Fibroblast of skin of left biceps (primary cell): ENCODE measurements at places on chromosomes 6 and 20.

GRCh38 chr20:56440346-56441007 is 27.9 kb upstream of the RTF2 start:
- DNase-seq = no peak

- DNase-seq = no peak
Measured at GRCh38 chr6:104702126-104702841, 157.4 kb downstream of the HACE1 start.

DNA sequence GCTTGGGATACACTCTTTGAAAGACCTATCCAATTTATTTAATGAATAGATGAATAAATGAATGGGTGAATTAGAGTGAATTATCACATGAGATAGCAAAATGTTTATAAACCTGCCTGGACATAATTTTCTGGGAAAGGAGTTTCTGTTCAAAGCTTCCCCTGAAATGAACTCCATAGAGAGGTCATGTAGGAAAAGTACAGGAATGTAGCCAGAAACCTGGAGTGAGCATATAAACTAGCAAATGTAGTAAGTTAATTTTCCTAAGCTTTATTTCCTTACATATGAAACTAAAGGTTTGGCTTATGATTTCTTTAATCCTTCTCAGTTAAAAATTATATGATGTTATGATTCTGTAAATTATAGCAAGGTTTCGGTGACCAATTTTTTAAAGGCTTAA is 380.3 kb upstream of the RSPO3 start:
- no peak for DNase-seq

- DNase-seq = peak; percentile 76
Measured at GRCh38 chr6:78909391-78909790, 42.0 kb downstream of the IRAK1BP1 start.

DNA sequence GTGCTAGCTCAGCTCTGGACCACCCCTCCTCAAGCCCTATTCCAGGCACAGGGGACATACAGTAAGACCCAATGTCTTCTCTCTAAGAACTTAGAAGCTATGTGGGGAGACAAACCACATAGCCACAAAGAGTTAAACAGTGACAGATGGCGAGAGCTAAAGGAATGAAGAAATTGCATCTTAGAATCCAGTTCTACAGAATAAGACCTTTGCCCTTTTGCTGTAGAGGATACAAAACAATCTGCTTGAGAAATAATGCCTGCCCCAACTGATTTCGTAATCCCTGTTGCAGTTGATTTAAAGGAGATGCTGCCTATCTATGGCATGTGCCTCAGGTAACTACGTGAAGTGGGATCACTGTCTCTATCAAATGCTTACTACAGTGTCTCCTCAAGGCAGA is 31.2 kb downstream of the TNFRSF21 start:
- DNase-seq = peak; percentile 6

DNA sequence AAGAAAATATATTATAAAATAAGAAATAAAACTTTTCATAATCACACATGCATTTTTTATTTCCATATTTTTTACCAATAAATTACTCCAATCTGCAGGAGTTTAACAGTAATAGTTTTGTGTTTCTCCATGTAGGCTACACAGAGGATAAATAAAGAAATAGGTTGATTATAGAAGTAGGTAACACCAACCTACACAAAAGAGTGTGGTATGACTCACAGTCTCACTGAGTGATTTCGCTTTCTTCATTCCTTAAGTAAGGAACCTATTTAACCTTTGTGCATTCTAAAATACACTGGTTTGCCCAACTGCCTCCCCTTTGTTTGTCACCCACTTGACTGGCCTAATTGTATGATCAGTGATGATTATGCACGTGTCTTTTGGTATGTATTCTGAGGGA is 244.2 kb upstream of the RIMS1 start:
- DNase-seq = no peak

DNA sequence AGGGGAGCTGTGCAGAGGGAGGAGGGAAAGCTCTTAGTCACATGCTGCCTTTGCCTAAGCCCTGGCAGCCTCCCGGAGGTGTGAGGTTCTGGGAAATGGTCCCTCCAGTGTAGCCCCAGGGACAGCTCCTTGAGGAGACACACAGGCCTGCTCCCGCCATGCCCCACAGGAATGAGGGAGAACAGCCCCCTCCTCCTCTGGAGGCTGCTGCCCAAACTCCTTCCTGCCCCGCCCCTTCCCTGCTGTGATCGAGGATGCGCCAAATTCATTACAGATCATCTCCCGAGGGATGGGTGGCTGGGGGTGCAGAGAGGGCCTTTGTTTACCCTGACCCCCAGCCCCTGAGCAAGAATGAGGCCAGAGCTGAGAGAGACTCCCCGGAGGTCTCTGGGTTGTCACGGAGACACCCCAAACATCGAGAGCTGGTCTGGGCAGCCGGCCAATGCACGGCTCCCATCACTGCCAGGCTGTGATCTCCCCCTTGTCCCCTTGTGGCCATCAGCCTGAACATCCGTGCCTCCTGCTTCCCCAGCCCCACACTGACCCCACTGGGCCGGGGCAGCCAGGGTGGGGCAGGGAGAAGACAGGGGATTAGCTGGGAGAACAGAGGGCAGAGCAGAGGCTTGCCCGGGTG is 8.4 kb downstream of the CYP21A2 start:
- no peak for DNase-seq

DNA sequence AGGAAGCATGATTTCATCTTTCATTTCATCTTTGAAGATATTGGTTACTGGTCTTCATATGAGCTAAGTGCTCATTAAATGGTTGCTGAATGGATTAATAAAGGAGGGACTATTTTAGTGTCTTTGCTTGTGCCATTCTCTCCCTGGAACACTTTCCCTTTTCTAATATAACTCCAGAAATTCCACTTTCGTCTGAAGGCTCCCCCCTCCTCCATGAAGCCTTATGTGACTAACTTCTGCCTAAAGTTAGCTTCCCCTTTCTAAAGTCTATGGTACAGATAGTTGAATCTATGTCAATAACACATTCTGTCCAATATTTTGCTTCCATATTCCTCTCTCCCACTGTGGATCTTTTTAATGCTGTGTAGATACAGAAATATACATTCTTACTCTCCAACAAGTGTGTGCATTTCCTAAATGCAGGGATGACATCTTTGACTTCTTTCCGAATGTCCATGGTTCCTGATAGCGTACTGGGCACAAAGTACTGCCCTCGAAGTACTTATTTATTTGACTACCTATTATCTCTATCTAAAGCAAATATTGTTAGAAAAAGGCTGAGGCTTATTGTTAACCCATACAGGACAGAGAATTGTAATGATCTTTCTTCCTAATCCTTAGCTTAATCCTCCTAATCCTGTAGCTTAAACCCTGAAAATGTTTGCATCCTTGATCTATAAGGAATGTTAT is 84.7 kb upstream of the ELOVL5 start:
- no peak for DNase-seq

GRCh38 chr6:46367354-46368168 is 123.7 kb downstream of the RCAN2 start:
- DNase-seq = no peak

DNA sequence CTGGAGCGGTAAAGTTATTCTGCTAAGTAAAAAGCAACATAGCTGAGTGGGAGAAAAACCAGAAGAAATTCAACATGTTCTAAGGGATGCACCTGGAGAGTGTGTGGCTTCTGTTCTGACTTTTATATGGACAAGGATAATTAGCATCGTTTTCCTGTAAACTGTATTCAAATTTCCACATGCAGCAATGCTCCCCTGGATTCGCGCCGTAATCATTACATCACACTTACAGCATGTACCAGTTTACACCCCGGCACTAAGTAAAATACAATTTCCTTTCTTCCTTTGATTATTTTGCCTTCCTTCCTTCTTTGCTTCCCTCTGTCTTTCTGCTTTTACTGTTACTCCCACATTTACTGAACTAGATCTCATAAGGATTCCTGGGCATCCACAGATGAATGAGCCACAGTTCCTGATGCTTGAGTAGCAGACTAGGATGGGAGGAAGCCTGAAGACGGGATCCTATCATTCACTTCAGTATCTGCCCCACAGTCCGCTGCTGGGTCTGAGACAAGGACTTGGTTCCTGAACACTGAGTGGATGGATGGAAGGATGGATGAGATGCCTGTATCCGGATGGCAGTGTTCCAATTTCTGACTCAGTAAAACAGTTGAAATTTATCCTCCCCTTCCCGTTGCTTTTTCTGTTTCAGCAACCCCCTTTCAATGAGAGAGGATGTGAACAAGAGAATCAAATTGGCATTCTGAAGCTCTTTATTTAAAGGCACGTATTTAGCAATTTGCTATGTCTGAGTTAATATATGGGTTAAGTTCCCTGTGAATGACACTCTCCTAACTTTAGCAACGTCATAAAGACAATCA is 174.6 kb downstream of the GJA10 start:
- DNase-seq = no peak

DNA sequence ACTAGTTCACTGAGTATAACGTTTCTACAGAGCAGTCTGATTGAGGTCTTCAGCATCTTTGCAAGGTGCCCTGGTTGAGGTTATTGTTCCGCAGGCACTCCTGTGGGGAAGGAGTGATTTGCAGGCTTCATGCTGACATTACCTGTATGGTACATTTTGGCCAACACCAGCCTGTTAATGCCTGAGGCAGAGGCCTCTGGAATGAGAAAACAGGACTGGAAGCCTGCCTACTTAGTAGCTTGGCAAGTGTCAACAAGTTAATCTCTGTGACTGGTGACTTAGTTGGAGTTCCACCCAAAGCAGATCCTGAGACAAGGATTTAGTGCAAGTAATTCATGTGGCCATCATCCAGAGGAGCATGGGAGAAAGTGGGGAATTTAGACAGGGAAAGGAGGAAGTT is 24.6 kb downstream of the MAS1 start:
- DNase-seq = no peak

DNA sequence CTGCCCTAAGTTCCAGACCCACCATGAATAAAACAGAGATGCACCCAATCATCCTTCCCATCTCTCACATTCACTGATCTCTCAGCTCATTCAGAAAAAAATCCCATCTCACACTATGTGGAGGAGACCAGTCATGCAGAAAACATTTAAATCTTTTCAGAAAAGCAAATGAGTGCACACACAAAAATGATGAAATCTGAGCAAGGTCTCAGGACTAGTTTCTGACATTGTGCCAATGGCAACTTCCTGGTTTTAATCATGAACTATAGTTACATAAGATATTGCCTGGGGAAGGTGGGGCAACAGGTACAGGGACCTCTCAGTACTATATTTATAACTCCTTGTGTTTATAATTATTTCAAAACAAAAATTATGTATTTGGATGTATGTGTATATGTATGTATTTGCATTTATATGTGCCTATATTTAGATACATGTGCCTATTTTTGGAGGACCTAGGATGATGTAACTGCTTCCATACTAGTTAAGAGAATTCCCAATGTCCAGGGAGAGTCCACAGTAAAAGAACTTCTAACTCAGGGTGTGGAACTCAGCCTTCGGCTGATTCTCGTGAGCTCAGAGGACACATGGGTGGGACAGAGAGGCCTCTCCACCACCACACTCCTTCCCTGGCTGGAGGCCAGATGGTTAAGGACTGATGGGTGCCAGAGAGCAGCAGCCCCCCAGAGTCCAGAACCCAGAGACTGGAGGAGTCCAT is 71.7 kb upstream of the MAP3K4 start:
- peak; percentile 87 for DNase-seq

GRCh38 chr6:36383606-36384005 is 3.9 kb downstream of the ETV7 start:
- no peak for DNase-seq

- DNase-seq = no peak
Measured at GRCh38 chr6:111845441-111845871, 27.8 kb downstream of the FYN start.

DNA sequence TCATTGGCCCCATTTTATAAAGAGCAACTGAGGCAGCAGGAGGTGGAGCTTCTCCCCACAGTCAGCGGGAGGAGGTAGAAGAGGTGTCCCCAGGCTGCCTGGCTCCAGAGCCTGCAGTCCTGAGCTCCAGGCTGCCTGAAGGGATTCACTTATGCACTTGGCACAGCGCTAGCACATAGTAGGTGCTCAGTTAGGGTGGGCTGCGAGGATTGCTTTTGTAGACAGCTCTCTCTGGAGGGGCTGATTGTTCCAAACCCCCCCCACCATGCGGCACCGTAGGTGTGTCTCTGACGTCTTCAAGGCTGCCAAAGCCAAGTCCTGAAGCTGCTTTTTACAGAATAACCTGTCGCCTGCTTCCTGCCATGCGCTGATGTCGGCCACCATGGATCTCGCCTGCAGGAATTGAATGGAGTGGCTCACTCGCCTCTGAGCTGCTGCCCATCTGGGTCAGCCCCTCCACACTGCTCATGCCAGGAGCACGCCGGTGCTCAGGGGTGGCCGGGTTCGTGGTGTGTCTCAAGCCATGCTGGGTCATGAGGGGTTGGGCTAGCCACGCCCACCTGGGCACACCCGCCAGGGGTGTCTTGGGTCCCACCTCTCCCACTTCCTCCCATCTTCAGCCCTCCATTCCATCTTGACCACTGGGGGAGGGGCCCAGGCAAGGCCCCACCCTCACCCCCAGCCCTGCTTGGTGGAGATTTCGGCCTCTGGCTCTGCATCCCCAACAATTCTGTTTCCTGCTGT is 59.8 kb downstream of the BCAS4 start:
- DNase-seq = no peak

DNA sequence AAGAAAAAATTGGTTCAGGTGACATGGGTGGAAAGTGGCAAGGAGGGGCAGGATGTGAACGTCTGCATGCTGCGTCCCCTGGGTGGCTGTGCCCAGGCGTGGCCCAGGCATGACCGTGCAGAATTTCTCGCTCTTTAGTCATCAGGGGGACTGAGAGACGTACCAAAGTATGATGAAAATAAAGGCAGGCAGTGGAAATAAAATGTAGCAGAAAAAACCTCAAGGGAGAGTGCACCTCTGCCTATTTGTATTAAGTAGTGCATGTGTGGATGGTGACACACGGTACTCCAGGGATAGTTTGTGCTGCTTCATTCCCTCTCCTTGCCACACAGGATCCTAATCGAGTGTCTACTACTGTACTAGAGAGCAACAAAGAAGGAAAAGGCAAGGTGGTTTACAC is 81.1 kb downstream of the ATP9A start:
- peak; percentile 24 for DNase-seq

DNA sequence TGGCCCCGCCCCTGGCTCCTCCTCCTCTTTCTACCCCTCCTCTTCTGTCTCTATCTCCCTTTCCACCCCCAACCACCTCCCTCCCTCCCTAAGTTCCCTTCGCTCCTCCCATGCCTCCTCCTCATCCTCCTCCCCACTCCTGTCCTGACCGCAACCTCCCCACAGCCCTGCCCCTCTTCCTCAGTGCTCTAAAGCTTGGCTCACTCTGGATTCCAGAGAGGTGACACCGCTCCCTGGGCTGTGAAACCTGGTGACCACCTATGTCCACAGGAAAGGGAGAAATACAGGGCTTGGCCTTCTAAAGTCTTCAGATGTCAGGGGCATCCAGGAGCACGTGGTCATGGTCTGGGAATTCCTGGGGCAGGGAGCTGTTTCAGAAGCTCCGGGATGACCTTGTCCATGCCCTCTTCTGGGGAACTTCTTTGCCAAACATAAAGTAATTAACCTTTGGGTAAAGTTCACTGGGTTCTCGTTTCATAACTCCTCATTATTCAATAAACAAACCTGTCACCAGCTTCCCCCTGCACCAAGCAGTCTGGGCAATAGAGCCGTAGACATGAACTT is 345 bp upstream of the CST5 start:
- DNase-seq = no peak
